ENCODE measurements at places on chromosomes 7 and 10.

- no peak for DNase-seq
Observed at GRCh38 chr10:69976795-69977546, 75.7 kb upstream of the MACROH2A2 start.

DNA sequence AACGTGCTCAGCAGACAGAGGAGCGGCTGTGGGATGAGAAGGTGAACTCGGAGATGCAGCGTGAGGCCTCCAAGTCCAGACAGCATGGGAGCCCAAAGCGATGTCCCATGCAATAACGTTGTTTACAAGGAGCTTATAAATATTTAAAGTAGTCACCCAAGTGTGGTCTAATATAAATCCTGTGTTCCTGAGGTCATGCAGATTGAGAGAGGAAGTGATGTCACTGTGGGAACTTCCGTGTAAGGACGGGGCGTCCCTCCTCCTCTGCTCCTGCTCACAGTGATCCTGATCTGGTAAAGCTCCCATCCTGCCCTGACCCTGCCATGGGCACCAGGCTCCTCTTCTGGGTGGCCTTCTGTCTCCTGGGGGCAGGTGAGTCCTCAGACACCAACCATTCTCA, 94.7 kb upstream of the PRSS58 start:
- DNase-seq, result no peak

- DNase-seq, result no peak
Observed at GRCh38 chr7:33651998-33652515, 253.3 kb upstream of the BMPER start.

GRCh38 chr7:151437866-151438516, 1.9 kb downstream of the CRYGN start:
- no peak for DNase-seq

GRCh38 chr7:17732083-17732482, 208.2 kb downstream of the SNX13 start:
- no peak for DNase-seq

GRCh38 chr10:119166564-119166963, 1.1 kb upstream of the SFXN4 start:
- no peak for DNase-seq

- DNase-seq, result no peak
Observed at GRCh38 chr7:93249491-93250148, 17.5 kb downstream of the VPS50 start.

- DNase-seq, result no peak
Observed at GRCh38 chr10:16787361-16787791, 29.8 kb downstream of the RSU1 start.

DNA sequence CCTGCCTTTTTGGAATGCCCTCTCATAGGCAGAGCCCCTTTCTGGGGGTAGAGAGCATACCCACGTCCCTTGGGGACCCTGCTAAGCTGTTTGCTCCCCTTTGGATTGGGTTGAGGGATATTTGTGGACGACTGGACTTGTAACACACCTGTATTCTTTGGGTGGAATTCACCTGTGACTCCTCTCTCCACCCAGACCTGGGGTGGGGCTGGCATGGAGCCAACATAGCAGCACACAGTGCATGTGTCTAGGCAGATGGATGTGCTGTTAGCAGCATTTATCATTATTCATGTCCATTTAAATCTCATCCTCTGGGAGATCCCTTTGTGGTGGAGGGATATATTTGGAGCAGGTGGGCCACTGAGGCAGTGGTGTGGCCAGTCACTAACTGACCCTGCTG, 51.0 kb downstream of the CDH23 start:
- no peak for DNase-seq

GRCh38 chr10:111472445-111472844, 395.6 kb downstream of the ADRA2A start:
- no peak for DNase-seq

GRCh38 chr10:88041243-88042159, 178.1 kb downstream of the PTEN start:
- DNase-seq, result peak; percentile 52

GRCh38 chr10:124995605-124996004, 53.7 kb downstream of the ZRANB1 start:
- no peak for DNase-seq

DNA sequence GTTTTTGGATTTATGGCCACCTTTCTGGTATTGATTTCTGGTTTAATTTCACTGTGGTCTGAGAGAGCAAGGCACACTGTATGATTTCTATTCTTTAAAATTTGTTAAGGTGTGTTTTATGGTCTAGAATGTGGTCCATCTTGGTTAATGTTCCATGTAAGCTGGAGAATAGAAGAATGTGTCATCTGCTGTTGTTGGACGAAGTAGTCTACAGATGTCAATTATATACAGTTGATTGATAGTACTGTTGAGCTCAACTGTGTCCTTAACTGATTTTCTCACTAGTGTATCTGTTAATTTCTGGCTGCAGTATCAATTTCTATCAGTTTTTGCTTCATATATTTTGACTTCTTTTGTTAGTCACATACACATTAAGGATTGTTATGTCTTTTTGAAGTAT, 127.1 kb downstream of the MLLT10 start:
- DNase-seq, result no peak

- DNase-seq, result no peak
Observed at GRCh38 chr7:27123477-27124053, 7.0 kb downstream of the HOXA4 start.

DNA sequence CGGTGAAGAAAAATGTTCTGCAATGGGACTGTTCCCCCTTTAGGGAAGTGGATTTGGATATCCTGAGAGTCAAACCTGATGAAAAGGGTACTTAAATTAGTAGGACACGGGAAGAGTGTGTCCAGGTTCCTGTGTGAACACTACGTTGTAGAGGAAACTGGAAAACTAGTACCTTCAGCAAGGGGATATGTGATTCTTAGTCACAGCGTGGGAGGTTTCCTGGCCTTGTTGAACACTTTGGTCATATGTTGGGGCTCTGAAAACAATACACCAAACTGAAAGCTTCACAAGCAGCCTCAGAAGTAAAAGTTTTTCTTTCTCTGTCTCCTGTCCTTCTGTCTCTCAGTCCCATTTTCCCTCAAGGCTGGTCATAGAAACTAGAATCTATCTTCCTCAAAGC, 306.9 kb upstream of the GLI3 start:
- DNase-seq, result no peak

DNA sequence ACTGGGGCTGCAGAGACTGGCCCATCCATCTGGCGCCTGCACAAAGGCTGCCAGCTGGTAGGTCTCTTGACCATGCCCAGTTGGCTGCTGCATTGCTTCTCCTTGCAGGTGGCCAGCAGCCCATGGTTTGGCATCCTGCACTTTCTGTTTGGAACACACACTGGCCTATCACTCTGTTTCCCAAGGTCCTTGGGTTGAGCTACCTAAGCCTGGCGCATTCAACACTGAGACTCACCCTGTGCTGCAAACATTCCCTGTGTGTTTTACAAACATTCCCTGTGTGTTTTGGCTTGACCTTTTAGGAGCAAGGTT, 55.5 kb downstream of the TACR2 start:
- no peak for DNase-seq

GRCh38 chr10:92832998-92833650, 15.2 kb upstream of the EXOC6 start:
- DNase-seq, result no peak

GRCh38 chr10:126225672-126226008, 162.6 kb downstream of the ADAM12 start:
- no peak for DNase-seq

- no peak for DNase-seq
Observed at GRCh38 chr7:106377847-106378361, 93.1 kb upstream of the NAMPT start.

DNA sequence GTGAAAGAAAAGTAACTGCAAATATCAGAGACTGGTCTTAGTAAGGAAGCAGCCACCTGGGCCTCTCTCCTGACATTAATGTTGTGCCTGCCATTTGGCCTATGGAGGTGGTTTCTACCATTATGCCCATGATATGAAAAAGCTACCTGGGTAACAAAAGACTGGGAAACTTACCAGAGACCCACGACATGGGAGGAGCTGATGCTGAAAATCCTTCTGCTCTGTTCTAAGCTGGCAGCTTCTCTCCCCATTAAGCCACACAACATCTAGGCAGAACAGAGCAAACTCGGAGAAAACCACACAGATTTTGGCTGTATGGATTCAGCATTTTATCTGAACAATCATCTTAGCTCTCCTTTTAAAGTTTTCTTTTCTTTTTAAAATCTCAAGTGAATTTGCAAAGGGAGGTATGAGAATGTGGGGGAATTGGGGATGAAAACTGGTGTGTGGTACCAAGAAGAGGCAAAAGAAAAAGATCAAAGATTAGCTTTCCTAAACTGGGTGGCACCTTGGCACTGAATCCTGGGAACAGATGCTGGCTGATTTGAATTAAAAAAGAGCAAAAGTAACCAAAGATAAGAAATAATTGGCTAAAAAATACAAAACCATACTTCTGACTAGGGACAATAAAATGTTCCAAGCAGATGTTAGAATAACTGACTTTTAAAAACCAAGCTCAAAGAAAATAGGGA, 128.6 kb upstream of the ANKRD1 start:
- DNase-seq, result no peak

- DNase-seq, result no peak
Observed at GRCh38 chr7:115249080-115249479, 327.2 kb downstream of the MDFIC start.

All from stromal cell of bone marrow (primary cell).